ENCODE measurements at places on chromosomes 7 and 10.

DNA sequence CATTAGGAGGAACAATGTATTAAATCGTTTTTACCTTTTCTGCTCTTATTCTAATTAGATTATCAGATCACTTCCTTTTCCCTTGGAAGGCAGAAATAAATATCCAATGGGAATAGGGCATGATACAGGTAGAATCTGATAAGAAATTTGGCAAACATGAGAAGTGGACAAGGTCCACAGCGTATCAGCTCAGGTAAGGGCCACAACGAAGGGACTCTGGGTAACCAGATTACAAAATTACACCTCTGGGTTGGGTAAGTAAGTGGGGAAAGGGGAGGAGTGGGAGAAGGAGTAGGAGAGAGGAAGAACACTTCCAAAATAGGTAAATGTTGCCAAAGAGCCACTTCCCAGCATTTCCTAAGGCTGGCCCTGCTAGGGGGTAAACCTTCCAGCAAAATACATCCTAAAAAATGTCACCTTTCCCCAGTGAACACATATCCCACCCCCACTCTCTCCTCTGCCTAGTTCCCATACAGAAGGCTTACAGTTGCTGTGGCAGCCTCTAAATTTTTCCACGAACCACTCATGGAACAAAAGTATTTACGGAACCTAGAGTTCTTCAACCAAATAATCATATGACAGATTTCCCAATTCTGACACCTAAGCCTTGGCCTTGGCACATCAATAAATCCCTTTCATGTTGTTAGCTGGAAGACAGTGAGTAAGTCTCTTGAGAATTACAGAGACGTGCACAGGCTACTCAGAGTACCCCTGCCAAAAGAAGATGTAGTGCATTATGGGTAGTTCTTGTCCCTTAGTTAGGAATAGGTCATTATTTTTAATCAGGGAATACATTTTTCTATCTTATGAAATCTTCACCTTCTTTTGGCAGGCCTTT, 51.5 kb upstream of the DLX6 start:
- no peak for DNase-seq

DNA sequence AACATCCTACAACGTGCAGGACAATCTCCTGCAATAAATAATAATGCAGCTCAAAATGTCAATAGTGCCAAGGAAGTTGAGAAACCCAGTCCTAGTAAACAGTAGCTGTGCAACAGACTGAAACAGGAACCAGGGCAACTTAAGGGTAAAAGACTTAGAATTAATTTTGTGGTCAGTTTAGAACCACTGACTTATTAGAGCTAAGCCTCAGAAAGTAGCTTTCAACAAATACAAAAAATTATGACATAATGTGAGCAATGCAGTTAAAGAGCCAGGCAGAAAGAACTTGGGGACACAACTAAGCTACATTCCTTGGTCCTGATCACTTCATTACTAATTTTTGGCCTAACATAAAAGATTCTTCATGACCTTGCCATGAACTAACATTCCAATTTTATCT, 195.4 kb downstream of the MACC1 start:
- no peak for DNase-seq

GRCh38 chr7:98922392-98923187, 44.3 kb downstream of the TRRAP start:
- no peak for DNase-seq

DNA sequence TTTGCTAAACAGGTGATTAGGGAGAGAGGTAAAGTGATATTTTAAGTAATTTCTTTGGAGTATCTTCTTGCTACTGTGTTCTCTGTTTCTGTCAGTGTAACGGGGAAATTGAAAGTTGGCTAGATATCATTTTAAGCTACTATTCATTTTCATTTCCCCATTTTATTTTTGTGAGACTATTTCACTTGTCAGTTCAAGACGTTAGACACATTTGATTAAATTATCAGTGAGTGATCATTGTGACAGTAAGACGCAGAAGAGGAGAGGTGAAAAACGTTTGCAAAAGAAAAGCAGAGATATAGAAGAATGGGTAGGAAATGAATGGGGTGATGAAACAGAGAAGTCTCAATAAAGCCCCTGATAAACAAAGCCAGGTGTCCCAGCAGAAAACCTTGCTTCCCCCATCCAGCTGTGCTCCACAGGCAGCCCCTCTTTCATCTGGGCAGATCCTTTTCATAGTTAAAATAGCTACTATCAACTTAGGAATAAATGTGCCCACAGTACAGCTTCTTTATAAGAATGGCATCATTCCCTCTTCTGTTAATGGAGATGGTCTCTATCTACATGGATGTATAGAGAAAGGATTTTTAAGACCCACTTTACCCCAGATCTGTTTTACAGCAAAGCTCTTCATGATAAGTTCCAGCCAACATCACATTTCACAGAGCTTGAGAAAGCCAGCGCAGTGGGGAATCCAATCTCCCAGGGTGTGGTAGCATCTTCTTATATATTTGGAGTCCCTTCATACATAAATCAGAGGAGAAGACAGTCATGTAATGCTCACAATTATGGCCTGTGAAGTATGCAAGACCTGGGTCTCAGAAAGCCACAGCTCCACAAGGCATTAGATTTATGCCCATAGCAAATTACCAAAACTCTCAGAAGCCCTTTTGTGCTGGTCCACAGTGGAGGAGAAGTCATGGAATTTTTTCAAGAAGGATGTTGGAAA, 138.1 kb upstream of the ITGB1 start:
- no peak for DNase-seq

DNA sequence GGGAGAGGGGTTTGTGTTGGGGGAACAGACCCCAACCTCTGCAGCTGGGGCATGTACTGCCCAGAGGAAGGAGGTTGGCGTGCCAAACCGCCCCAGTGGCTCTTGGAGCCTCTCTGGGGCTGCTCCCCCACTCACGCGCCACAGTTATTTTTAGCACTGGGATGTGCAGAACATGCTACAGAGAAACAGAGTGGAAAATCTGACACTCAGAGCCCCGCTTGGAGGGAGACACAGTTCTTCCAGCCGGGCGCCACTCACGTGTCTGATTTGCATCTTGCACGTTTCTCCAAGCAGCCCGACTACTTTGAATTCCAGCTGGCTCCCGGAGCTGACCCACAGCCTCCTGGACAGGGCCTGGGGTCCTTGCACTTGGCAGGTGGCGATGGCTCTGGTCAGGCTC, 182.0 kb downstream of the RPS24 start:
- DNase-seq, result no peak

Data from SK-N-SH (cell line).